Fibroblast of the conjunctiva (primary cell): ENCODE measurements at places on chromosomes 5 and 9.

- DNase-seq = no peak
Observed at GRCh38 chr9:134284273-134284672, 42.0 kb upstream of the RXRA start.

DNA sequence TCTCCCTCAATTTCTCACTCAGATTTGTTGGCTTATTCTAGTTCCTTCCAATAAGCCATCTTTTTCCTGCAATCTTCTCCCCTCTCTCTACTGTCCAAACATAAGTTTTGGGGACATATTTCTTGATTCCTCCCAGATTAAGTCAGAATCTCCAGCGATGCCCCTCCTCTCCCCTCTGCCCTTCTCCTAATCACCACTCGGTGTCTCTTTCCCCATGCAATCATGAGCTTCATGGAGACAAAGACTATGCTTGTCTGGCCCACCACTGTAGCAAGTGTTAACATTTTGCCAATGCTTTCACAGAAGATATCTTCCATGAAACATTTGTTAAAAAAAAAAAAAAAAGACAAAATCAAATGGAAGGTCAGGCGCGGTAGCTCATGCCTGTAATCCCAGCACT, 42.4 kb downstream of the PDE6A start:
- DNase-seq = no peak

- no peak for DNase-seq
Observed at GRCh38 chr5:173997331-173997730, 8.4 kb downstream of the C5orf47 start.

DNA sequence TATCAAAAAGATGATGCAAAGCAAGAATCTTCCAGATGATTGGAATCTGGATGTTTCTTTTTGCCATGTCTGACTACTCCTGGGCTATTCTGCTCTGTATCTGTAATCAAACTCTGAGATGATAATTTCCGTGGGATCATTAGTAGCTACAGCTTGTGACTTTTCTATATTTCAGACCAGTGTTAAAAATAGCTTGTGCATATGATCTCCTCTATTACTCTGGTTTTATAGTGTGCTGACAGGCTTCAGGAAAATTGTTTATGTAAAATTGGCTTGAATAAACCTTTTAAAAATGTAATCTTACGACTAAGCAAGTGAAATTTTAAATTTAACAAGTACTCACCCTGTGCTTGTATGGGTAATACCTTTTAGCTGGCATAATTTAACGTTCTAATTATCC, 40.4 kb downstream of the NAA35 start:
- no peak for DNase-seq

- no peak for DNase-seq
Observed at GRCh38 chr9:136058801-136059302, 36.2 kb downstream of the NACC2 start.

GRCh38 chr5:125679522-125679921, 743.7 kb upstream of the GRAMD2B start:
- DNase-seq = no peak

DNA sequence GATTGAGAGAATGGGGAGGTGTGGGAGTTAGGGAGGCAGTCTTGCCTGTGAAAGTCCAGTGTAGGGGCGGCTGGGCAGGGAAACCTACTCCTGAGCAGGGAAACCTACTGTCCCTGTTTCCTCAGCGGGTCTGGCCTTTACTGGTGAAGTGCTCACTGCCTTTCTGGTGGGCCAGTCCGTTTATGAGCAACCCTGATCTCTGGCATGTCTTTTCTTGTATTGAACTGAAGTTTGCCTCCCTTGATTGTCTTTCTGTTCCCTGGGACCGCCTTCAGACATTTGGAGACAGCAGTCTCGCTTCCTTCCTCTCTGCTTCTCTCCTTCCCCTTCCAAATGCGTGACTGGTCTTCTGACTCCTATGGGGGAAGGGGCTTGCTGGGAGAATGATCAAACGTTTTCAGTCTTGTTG, 2.9 kb downstream of the SNX18 start:
- no peak for DNase-seq

GRCh38 chr9:33785914-33786313, 9.4 kb upstream of the PRSS3 start:
- no peak for DNase-seq

DNA sequence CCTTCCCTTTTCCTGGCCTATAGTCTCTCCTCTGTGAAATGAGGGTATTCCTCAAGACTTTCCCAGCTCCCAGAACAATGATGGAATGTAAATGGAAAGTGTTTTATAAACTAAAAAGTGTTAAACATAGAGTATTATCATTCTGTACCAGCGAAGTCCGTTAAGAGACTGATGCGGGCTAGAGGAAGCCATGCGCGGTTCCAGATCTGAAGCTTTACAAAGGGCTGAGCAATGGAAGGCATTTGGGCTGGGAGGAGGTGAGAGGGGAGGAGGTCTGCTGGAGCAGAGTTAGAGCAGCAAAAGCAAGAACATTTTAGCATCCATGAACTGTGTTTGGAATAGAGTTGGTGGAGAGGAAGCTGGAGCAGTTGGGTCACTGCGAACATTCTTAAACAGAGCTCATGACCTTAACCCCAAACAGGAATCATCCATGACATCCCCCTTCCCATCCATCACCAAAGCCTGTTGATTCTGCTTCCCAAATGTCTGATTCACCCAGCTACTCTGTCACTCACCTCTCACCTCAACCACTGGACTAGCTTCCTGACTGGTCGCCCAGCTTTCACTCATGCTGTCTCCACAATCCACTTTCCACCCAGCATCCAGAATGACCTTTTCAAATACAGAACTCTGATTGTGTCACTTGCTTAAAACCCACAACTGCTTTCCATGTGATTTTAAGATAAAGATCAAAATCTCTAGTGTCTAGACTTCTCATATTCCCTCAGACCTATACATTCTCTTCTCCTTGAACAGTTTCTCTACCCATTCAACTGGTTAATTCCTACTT, 37.1 kb downstream of the CDK5RAP2 start:
- DNase-seq = no peak
